ENCODE measurements at places on chromosomes 3 and 15.

DNA sequence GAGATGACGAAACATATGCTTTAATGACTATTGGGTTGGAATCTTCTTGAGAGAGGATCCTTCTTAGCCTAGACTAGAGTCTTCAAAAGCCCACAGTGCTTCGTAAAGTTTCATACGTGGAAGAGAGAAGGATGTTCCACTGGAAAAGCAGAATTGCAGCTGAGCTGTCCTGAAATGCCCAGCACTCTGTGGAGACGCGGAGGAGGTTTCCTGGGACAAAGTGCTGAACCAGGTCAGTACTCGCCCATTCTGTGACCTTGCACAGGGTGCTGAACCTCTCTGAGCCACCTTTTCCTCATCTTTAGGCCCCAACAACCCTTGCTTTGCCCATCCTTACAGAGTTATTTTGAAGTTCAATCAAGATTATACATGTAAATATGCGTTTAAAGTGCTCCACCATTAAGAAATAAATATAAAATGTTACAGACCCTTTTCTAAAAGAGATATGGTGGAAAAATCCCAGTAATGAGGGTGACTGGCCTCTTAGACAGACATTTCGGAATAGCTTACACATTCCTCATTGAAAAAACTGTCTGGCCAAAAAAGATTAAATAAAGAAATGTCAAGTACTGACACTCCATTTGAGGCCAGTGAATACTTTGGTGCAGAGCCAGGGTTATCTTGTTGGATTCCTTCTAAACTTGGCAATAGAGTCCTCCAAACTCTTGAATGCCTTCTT, 4.2 kb upstream of the MAGEF1 start:
- DNase-seq = peak; percentile 38

GRCh38 chr3:121542924-121543323, 2.9 kb downstream of the POLQ start:
- no peak for DNase-seq

GRCh38 chr3:181739628-181740027, 27.9 kb downstream of the SOX2 start:
- DNase-seq = no peak

DNA sequence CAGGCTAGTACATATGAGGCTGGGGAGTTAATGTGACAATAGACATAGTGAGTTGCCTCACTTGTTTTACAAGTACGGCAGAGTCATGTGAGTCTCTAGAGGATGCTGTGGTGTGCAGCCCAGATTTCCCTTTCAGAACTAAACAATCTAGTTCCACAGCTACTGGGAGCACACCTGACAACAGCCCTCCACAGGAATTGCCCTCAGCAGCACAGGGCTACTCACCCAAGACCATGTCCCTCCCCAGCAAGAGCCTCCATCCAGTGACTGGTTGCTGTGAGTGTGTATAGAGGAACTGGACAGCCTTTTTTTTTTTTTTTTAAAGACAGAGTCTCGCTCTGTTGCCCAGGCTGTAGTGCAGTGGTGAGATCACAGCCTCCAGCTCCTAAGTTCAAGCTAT, 40.2 kb upstream of the UBE2E2 start:
- DNase-seq = no peak

DNA sequence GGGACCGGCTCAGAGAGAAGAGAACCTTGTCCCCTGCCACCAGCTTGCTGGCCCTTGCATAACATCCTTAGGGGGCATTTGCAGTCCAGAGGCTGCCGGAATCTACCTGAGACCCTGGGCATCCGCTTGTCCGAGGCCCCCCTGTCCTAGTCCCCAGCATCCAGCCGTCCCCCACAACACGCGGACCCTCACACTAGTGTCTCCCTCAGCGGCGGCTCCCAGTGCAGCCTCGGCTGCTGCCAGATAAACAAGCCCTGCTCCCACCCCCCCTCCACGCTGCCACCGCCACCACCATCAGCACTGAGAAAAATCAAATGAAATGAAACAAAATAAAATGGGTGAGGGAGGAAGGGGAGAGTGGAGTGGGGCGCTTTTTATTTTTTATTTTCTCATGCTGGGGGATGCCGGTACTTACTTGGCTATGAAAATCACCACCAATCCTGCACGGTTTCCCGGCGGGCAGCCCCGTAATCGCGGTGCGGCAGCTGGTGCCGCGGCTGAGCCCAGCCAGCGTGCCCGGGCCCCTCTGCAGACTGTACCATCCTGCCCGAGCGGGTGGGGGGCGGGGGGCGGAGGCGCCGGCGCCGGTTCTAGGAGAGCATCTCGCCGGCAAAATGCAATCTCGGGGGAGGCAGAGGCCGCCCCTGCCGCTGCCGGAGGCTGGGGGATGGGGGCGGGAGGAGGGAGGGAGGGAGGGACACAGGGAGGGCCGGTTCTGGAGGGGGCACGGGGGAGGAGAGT, at the start of gene ATP2B2:
ATP2B2 (minus strand) TSS at position 537 of the 741 bp plus-strand sequence. CDS start 56,043 bp downstream, outside the sequence.
- DNase-seq = peak; percentile 39

DNA sequence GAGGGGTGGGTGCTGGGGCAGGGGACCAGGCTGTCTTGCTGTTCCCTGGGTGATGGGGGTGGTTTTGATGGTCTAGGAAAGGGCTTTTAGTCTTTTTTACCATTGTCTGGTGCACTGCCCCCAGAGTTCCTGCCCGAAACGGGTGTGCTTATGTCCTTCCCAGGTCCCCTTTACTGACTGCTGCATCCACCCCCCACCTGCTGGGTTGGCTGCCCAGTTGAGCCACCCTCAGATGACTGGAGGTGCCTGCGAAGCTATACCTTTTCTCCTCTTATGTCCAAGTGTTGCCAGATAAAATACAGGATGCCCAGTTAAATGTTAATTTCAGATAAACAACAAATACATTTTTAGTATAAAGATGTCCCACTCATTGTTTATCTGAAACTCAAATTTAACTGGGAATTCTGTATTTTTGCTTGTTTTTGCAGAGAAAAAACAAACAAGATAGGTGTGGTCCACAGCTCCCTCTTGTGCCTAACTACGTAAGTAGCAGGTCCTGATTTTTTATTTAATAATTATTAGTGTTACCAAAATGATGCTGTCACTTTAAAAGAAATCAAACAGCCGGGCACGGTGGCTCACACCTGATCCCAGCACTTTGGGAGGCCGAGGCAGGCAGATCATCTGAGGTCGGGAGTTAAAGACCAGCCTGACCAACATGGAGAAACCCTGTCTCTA, 6.1 kb upstream of the RPP14 start:
- peak; percentile 77 for DNase-seq

- no peak for DNase-seq
Measured at GRCh38 chr3:55597641-55598040, 110.5 kb upstream of the WNT5A start.

DNA sequence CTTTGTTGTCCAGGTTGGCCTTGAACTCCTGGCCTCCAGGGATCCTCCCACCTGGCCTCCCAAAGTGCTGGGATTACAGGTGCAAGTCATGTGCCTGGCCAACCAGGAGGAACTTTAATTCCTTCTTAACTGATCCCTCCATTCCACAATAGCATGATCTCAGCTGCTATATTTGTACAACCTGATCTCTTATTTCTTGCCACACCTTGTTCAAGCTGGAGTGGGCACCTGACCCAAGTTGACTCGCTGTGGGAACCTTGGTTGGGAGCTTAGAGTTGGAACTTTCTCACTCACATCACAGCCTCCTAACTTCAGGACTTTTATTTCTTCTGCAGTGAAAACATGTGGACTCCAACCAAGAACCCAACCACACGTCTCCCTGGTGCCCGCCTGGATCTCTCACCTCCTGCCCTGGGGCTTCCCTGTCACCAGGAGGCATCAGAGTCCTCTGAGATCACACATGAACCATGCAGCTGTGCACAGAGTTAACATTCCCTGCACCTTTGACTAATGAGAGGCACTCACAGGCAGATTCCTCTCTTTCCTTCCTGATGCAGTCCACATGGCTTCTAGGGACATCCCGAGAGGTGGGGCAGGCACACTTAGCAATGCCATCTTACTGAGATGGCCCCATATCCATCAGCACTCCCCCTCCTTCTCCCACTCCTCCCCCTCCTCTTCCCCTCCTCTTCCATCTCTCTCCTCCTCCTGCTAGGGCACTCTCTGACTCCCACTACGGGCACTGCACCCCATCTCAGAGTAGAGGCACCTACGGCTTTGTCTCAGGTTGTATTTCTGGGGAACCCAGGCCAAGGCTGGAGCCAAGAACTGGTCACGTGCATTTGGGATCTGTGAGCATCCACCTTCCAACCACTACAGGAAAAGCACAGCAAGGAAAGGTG, 9.7 kb upstream of the CYFIP1 start:
- DNase-seq = no peak

DNA sequence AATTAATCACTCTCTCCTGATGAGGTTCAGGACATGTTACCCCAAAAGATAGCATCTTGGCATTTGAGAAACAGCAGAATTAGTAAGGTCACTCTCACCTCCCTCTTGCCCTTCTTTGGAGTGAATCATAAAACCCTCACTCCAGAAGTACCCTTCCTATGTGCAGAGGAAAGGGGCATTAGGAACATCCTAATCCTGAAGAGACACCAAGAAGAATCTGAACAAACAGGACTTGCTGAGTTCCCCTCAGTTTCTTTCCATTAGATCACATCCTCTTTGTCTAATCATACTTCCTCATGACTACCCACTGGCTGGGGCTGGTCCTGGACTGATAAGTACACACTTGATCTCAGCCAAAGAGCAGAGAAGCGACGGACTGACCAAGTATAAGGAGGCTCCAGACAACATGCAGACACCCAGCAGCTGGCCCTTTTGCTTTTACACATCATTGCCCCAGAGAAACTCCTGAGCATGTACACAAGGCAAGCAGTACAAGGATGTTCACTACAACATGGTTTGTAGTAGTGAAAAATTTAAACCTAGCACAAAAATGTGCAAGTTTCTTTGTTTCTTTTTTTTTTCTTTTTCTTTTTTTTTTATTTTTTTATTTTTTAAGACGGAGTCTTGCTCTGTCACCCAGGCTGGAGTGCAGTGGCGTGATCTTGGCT, 15.0 kb upstream of the TM6SF1 start:
- DNase-seq = no peak

DNA sequence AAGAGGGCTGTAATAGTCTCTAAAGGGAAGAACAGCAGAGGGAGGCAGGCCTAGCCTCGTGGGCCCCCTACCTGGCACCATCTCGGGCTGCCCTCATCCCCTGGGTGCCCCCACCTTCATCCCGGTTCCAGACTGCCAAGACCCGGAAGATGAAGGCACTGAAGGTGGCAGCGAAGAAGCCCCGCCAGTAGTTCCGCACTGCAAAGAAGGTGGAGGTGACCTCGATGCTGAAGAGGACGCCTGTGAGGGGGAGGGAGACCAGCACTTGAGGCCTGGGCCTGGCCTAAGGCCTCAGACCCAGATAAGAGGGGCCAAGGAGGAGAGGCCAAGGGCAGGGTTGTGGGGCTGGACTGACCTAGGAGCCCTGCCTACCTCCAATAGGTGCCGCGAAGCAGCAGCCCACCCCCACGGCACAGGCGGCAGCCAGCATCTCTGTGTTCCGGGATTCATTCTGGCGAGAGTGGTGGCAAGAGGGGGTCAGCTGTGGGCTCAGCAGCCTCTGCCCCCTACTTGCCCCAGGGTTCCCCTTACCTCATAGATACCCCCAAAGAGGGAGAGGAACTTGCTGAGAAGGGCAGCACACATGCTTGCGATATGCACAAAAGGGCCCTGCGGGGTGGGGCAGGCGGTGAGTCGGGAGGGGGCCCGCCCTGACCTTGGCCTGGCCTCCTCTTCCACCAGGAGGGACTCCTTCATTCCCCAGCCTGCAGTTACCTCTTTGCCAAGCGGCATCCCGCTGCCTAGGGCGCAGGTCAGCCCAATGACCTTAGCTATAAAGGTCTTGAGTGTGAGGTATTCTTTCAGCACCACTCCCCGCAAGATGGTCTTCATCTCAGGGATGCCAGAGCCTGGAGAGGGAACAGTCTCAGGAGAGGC, 3.9 kb downstream of the CLCN2 start:
- no peak for DNase-seq

- DNase-seq = peak; percentile 52
Measured at GRCh38 chr3:119630128-119630879, 30.1 kb downstream of the POPDC2 start.

DNA sequence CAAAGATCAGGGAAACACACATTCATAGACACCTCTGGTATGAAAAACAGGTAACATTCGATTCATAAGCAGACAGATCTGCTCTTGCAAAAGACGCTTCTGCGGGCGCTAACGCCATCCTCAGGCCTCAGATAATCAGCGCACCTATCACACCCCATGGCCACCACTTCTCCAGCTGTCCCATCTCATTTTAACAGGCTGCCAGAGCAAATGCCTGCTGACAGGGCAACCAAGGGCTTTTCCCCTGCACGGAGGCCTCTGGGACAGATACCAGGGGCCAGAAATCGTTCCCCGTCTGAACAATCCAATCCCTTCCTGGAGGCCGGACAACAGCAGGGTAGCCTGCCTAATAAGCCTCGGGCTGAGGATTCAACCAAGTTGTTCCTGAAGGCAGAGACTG, 15.2 kb downstream of the ABCC5 start:
- DNase-seq = no peak

GRCh38 chr3:47424434-47425382, 43.9 kb downstream of the PTPN23 start:
- DNase-seq = no peak

- no peak for DNase-seq
Measured at GRCh38 chr3:31230425-31231223, 302.1 kb upstream of the STT3B start.

GRCh38 chr3:14471016-14471415, 68.6 kb downstream of the SLC6A6 start:
- no peak for DNase-seq

DNA sequence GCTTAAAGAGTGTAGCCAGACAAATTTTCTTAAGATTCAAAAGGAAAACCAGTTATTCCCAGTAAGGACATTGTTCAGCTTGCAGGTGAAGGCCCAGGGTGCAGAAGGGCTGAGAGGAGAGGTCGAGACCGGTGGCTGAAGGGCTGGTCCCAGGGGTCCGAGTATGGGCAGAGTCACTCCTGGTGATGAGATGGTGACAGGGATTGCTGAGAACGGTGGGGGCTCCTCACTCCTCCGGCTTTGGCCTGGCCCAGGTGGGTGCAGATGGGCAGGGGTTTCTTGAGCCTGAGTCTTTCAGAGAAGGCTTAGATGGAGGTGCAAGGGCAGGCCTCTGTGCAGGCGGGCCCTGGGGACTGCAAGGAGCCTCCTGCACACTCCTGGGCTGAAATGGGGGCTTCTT, 56.2 kb downstream of the ZNF445 start:
- no peak for DNase-seq

- no peak for DNase-seq
Measured at GRCh38 chr15:94815110-94815731, 583.9 kb downstream of the MCTP2 start.

DNA sequence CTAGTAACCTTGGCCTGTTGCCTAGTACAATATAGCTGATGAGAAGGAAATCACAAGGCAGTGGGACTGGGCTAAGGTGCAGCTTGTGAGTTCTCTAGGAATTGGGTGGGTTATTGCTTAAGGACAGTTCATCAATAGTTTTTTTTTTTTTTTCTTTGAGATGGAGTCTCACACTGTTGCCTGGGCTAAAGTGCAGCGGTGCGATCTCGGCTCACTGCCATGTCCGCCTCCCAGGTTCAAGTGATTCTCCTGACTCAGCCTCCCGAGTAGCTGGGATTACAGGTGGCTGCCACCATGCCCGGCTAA, 11.5 kb downstream of the ACKR2 start:
- no peak for DNase-seq

- DNase-seq = no peak
Measured at GRCh38 chr3:61686228-61686648, 124.9 kb downstream of the PTPRG start.

GRCh38 chr15:71495398-71495780, 315.0 kb upstream of the NR2E3 start:
- DNase-seq = no peak
